ENCODE measurements at places on chromosomes 6 and 20.

- no peak for DNase-seq
Observed at GRCh38 chr20:19659448-19659847, 98.6 kb upstream of the RIN2 start.

- DNase-seq, result peak; percentile 97
Observed at GRCh38 chr6:158060455-158061360, 79.0 kb downstream of the SYNJ2 start.

DNA sequence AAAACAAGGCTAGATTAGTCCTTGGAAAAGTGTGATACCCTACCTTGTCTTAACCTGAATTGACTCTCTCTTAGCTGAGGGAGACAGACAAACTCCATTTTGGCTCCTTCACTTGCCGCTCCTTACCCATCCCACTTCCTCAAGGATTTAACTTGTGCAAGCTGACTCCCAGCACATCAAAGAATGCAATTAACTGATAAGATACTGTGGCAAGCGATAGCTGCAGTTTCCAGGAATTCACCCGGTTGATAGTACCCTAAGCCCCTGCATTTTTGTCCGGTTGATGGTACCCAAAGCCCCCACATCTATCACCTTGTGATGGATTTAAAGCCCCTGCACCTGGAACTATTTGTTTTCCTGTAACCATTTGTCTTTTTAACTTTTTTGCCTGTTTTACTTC lies 1.9 kb upstream of the SERINC3 start:
- DNase-seq, result no peak

GRCh38 chr6:78484198-78485064 lies 382.9 kb upstream of the IRAK1BP1 start:
- DNase-seq, result no peak

- DNase-seq, result peak; percentile 95
Observed at GRCh38 chr6:149454346-149454848, 30.4 kb downstream of the ZC3H12D start.

- no peak for DNase-seq
Observed at GRCh38 chr6:119361209-119361608, 11.6 kb upstream of the MAN1A1 start.

GRCh38 chr20:25675161-25675560 lies 21.5 kb downstream of the ZNF337 start:
- DNase-seq, result peak; percentile 14

- DNase-seq, result no peak
Observed at GRCh38 chr6:82179415-82179814, 68.1 kb downstream of the IBTK start.

DNA sequence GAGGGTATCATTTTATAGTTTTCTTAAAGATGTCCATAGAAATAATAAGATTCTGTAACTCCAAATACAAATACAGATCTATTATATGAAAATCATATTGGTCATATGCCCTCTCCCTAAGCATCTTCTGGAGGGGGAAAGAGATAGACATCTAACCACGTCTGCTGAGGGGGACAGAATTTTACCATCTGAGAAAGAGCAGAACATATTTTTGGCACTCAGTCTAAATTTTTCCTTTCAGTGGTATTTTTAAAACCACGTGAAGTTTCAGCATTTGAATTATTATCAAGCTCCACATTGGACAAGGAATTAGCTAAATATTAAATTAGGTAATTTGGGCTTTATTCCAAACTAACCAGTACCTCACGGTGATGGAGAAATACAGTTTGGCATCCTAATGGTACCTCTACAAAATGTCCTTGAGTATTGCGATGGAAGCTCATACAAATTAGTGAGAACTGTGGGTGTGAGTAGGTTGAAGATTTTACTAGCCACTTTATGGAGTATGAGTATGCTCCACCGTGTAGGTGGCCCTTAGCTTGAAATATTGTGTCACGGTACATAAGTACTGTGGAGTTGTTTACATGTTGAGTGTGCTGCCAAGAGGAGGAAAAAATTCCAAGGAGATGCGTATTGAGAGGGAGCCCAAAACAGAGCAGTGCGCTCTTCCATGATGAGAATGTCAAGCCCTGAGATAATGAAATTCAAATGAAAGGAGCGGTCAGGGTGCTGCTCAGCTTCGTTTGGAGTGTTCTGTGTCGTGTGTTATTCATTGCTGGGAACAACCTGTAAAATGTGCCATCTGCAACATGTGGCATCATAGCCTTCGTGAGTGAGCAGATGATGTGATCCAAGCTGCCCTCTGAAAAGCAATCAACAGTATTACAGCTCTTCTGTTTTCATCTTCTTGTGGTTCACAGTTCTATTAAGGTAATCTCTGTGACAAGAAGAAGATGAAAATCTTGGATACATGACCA lies 48.4 kb upstream of the PHACTR2 start:
- peak; percentile 58 for DNase-seq

DNA sequence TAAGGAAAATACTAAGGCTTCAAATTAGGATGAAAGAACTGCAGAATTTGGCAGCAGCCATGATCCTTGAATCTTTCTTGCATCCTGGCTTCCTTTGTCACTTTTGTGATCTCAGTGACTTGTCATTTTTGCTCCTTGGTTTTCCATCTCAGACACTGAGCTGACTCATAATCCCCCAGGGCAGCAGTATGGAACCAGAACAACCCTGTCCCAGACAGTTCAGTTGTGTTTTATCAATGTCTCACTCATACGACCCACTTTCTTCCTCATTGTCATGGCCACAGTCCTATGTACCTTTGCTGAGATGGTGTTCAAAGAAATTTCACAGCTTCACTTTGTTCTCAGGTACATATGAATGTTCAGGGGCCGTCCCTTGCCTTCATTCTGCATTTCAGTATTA lies 488.5 kb upstream of the BTBD3 start:
- DNase-seq, result no peak

DNA sequence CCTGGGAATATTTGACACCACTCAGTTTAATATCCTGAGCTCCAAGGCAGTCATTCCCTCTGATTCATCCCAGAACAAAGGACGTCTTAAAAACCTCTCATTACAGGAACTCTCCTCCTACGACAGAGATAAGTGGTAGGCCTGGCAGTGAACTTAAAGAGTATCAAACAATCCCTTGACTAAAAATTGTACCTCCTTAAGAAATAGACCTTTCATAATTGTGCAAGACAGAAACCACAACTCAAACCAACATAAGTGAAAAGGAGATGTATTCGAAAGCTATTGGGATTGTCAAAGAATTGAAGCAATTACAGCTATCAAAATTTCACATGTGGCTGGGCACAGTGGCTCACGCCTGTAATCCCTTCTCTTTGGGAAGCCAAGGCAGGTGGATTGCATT lies 19.1 kb upstream of the BNIP5 start:
- DNase-seq, result no peak

- peak; percentile 91 for DNase-seq
Observed at GRCh38 chr6:3281631-3282475, 23.1 kb downstream of the PSMG4 start.

- DNase-seq, result peak; percentile 33
Observed at GRCh38 chr6:53615633-53616449, 49.7 kb downstream of the KLHL31 start.

DNA sequence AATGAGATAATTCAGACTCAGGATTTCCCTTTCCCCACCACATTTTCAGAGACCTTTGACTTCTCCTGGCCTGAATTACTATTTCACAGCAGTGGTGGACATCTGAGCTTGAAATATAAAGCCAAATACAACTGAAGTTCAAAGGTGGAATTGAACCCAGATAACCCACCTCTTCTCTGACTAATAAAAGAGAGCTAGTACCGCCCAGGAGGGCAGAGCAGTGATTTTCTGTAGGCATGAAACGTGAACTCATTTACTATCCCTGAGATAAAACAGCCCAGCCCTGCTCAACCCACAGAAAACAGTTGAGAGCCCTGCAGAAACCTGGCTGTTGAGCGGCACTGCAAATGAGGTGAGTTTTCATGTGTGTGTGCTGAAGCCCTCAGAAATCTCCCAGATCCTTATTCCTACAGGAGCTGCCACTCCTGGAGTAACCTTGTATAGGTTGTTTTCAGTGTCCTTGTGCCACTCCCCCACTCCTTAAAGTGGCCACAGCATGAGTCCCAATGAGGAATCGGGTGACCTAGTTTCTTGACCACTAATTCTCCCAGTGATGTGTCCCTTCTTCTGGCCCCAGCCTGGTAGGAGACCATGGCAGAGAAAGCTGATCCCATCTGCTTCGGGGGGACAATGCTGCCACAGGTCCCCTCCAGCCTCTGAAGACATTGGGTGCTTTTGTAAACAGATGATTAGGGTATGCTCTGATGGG lies 99.2 kb downstream of the NOL4L start:
- no peak for DNase-seq

DNA sequence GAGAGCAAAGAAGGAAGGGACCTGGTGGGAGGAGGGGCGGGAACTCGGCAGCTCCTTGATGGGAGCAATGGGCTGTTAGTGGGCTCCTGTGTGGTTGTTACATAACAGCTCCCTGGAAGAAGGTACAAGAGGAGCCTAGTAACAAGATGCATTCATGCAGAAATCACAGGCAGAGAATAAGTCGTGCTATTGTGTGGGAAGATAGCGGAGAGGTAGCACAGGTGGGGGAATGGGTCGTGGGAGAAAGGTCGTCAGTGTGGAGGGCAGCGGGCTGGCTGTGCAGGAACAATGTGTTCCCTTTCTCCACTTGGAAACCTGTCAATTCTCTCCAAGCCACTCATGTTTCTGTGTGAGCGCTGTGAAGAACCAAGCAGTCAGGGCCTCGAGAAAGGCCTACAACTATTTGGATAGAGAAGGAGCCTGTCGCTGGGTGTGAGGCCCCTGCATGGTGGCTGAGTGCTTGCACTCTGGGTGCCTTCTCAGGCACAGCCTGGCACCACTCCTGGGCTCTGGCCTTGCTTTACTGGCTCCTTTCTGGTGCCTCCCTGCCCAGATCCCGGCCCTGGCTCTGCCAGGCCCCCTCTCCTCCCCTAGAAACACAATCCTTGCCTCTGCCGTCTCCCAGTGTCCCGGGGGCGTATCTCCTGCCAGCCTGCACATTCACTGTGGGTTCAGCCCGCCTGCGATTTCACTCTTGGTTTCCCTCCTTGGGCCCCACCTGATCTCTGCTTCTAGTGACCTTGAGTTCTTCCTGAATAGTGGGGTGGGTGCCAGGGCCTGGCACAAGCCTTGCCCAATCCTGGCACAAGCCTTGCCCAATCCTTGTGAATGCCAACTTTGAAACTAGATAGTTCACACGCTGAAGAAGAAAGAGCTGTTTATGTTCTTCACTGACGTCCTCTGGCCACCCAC lies 7.4 kb upstream of the FGD2 start:
- DNase-seq, result no peak

DNA sequence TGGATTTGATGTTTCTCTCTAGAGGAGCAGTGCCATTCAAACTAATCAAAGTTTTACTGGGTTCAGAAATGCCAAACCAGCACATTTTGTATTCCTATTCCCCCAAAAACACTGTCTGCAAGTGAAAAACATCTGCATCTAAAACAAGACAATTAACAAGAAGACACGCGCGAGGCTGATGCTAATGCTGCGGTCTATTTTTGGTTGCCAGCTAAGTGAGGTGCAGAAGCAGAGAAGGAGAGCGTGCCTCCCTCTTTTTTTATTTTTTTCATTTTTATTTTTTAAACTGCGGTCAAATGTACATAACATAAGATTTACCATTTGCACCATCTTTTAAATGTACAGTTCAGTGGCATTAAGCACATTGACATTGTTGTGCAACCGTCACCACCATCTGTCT lies 641.1 kb downstream of the DHX35 start:
- DNase-seq, result no peak

DNA sequence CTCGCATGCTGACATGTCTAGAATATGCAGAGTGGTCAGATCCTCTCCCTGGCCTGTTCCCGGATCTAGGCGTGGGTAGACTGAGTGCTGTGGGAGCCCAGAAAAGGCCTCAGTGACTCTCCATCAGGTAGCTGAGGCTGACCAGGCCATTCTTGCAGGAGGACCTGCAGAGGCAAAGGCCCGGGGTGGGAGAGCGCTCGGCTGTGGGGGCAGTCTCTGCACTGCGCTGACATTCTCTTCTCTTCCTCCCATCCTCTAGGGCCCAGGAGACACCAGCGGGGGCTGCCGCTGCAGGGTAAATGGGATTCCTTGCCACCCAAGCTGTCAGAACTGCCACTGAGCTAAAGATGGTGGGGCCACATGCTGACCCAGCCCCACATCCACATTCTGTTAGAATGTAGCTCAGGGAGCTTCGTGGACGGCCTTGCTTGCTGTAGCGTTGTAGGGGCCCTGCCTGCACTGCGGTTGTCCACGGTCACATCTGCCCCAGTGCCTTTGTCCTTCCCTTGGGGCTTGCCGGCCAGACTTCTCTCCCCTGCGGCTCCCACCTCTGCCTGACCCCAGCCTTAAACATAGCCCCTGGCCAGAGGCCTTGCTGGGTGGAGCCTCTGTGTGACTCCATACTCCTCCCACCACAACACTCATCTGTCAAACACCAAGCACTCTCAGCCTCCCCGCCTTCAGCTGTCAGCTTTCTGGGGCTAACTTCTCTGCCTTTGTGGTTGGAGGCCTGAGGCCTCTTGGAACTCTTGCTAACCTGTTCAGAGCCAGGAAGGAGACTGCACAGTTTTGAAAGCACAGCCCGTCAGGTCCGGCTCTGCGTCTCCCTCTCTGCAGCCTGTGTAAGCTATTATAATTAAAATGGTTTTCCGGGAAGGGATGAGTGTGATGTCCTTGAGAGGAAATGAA lies 22.2 kb downstream of the RBCK1 start:
- DNase-seq, result no peak

Data from AG10803 (cell line).